ENCODE measurements at places on chromosomes 5 and 9.

GRCh38 chr5:135085133-135085935 lies 51.3 kb upstream of the PITX1 start:
- no peak for DNase-seq

- DNase-seq = no peak
Observed at GRCh38 chr9:16290169-16290568, 580.3 kb downstream of the BNC2 start.

DNA sequence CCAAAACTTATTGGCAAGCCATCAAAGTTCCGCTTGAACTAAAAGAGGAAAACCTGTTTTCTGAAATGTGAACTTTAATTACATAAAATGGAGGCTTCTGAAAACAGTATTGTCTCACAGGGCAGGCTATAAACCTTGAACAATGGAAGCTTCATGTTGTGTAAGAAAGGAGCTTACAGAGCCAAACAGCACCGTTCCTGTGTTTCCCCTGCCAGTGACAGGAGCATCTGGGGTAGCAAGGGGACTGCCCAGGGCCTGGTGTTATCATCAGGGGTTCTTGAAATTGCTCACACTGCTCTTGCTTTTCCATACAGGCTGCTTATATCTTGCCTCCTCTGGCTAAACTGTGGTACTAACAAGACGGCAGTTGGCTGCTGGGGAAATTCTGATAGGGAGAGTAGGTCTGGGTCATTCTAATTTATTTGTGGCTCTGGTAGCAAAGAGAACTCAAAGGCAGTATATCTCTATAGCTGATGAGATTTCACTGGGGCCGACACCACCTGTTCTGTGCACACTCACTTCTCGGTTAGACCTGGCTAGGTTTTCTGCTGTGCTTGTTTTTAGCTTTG lies 40.4 kb downstream of the BASP1 start:
- DNase-seq = no peak

- DNase-seq = no peak
Observed at GRCh38 chr5:139473565-139473964, 2.8 kb downstream of the SMIM33 start.

- no peak for DNase-seq
Observed at GRCh38 chr5:177163500-177163899, 29.9 kb downstream of the NSD1 start.

DNA sequence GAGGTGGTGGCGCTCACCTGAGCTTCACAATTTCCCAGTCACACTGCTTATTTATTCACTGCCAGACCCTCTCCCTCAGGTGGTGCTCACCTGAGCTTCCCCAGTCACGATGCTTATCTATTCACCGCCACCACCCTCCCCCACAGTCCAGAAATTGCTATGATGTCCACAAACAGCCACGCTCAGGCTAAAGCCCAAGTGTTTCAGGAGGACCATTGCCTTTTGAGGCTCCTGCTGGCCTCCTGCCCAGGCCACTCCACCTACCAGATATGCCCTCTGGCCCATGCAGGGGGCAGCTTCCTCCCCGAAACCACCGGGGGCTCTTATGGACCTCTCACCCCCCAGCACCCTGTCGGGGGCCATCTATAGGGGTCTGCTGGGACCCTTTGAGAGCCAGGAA lies 4.6 kb downstream of the PDLIM7 start:
- DNase-seq = no peak

DNA sequence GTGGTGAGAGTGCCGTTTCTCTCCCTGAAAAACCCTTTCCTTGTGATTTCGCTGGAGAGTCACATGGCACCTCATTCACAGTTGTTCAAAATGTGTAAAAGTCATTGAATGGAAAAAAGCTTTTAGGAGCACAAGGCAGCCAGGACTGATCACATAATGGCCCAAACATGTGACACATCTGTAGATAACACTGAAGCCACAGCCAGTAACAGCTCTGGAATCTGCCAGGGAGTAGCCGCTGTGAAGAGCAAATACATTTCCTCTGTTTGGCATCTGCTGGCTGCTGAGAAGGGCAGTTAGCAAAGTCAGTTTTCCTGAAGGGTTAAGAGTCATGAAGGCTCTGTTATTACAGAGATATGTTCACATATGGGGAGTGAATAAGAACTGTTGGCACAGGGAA lies 271.8 kb downstream of the NNT start:
- DNase-seq = no peak
